Mesendoderm (in vitro differentiated cells): ENCODE measurements at places on chromosomes 3 and 15.

- no peak for DNase-seq
Observed at GRCh38 chr15:58479941-58480340, 48.1 kb downstream of the LIPC start.

DNA sequence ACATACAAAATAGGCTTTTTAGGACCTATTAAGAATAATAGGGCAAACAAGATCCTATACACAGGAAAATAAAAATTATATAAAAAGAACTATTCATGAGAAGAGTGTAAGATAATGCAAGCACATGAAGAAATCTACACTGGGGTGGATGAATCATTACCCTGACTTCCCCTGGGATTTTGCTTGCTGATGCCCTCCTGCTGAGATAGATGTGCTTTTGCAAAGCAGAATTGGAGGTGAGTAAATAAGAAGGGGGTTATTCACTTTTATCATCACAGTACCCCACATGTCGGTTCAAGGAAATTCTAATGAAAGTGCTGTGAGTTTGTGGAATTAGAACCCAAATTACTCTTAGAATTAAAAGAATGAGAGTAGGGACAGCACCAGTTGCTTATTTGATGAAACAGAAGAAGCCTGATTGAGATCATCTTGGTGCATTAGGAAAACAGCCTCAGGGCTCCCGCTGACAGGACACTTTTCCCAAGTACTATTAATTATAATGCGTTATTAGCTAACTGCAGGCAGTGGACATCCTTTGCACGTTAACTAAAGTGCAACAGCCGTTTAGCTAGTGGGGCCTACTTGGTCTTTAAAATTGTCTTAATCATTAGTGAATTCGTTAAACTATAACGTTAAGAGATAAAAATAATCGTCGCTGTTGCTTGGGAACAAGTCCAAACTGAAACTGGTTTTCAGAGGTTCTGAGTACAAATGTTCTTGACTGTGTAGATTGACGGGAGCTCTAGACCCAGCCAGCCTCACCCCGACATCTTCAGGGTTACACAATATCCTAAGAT is 48.4 kb downstream of the SLC2A2 start:
- DNase-seq, result no peak

- DNase-seq, result no peak
Observed at GRCh38 chr3:111278959-111279358, 207.3 kb downstream of the NECTIN3 start.

GRCh38 chr3:46112296-46112695 is 85.0 kb upstream of the XCR1 start:
- no peak for DNase-seq

GRCh38 chr15:101440846-101441590 is 48.5 kb downstream of the PCSK6 start:
- DNase-seq, result no peak

DNA sequence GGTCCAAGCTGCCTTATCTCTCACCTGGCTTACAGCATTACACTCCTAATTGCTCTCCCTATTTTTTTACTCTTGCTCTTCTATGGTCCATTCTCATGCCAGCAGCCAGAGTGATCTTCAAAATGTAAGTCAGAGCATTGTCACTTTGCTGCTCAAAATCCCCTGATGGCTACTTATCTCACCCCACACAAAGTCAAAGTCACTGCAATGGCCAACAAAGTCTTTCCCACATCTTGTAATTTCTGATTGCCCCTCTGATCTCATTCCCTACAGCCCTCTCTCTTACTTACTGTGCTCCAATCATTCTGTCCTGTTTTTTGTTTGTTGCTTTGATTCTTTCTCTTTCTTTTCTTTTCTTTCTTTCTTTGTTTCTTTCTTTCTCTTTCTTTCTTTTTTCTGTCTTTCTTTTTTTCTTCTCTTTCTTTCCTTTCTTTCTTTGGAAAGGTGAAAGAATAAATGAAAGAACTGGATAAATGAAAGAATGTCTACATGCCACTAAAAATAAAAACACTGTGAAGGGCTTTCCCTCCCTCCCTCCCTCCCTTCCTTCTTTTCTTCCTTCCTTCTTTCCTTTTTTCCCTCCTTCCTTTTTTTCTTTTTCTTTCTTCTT is 34.9 kb upstream of the TIPARP start:
- no peak for DNase-seq

GRCh38 chr3:49900491-49901153 is 3.1 kb downstream of the MST1R start:
- no peak for DNase-seq

DNA sequence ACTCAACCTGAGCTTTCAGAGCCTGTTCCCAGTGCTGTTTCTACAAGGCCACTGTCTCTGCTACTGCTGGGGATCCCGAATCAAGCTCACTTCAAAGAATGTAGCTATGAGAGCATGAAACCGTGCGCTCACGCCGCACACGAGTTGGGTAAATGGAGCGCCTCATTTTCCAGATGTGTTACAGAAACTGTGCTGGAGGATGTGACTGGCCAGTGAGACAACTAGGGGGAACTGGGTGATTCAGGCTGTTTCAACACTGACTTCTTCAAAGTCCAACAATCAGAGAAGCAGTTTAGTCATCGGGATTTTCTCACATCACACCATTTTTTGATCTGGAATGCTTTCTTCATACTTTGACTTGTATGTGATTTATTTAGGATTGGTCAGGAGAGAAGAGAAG is 3.5 kb downstream of the ZNF710 start:
- no peak for DNase-seq

DNA sequence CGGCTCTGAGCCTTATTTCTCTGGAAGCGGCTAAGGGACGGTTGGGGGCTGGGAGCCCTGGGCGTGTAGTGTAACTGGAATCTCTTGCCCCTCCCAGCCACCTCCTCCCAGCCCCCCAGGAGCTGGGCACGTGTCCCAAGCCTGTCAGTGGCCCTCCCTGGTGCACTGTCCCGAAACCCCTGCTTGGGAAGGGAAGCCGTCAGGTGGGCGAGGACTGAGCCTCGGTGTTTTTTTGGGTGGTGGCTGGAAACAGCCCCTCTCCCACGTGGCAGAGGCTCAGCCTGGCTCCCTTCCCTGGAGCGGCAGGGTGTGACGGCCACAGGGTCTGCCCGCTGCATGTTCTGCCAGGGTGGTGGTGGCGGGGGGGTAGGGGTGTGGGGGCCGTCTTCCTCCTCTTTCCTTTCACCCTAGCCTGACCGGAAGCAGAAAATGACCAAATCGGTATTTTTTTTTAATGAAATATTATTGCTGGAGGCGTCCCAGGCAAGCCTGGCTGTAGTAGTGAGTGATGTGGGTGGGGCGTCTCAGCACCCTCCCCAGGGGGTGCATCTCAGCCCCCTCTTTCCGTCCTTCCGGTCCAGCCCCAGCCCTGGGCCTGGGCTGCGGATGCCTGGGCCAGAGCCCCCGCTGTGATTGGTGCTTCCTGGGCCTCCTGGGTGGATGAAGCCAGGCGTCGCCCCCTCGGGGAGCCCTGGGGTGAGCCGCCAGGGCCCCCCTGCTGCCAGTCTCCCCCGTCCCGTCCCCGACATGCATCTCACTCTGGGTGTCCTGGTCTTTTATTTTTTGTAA is 58.8 kb upstream of the GOLGA8A start:
- no peak for DNase-seq

DNA sequence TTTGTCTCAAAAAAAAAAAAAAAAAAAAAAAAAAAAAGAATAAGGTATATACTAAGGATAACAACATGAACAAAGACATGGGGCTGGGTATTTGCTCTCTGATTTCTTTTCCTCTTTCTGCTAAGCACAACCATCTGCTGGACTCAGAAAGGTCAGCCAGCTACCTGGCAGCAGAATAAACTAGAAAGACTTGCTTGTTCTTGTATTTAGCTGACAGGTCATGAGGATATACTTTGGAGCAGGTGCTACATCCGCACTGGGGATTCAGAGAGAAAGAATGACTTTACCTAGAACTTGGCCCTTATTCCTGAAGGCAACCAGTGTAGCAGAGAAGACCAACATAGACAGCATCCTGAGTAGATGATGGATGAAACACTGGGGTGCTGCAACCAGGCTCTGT is 550.5 kb downstream of the NTRK3 start:
- no peak for DNase-seq

DNA sequence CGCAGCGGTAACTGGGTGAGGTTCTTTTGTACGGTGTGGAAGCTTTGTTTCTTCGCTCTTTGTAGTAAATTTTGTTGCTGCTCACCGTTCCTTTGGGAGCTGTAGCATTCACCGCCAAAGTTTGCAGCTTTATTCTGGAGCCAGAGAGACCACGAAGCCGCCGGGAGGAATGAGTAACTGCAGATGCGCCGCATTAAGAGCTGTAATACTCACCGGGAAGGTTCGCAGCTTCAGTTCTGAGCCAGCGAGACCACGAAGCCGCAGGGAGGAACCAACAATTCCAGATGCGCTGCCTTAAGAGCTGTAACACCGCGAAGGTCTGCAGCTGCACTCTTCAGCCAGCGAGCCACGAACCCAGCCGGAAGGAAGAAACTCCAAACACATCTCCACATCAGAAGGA is 56.0 kb upstream of the DYNC1LI1 start:
- no peak for DNase-seq

DNA sequence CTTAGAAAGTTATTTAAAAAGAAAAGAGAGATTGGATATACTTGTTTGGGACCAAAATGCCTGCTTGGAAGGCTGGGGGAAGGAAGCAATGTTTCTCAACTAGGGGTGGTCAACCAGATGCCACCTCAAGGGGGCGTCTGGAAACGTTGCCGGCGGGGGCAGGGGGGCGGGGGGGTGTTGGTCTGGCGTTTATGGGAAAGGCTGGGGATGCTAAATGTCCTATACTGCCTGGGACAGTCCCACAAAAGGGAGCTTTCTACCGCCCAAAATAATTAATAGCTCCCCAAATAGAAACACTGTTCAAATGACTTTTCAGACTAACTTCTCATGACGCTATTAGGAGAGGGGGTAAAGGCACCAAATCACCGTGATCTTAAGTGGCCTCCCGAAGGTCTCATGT is 2.2 kb downstream of the POLG start:
- DNase-seq, result peak; percentile 49

GRCh38 chr3:2771193-2771592 is 339.0 kb downstream of the IL5RA start:
- DNase-seq, result no peak

- DNase-seq, result peak; percentile 83
Observed at GRCh38 chr3:192063570-192063969, 602.6 kb downstream of the PYDC2 start.

DNA sequence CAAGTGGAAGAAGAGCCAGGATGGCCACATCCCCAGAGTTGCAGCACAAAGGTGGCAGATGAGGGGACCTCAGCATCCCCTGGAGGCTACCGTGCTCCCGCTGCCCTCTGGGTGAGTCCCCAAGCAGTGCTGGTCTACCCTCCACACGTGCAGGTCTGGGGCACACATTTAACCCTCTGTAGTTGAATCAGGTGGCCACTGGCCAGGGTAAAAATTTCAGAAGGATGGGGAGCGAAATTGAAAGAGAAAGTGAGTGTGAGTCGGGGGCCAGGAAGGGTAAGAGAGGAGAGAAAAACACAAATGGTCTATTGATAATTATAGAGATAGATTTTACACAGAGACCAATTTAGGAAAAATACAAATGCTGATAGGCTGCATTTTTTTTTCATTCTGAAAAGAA is 139.5 kb upstream of the EIF1B start:
- no peak for DNase-seq

- no peak for DNase-seq
Observed at GRCh38 chr3:9211155-9211950, 38.1 kb downstream of the SRGAP3 start.

DNA sequence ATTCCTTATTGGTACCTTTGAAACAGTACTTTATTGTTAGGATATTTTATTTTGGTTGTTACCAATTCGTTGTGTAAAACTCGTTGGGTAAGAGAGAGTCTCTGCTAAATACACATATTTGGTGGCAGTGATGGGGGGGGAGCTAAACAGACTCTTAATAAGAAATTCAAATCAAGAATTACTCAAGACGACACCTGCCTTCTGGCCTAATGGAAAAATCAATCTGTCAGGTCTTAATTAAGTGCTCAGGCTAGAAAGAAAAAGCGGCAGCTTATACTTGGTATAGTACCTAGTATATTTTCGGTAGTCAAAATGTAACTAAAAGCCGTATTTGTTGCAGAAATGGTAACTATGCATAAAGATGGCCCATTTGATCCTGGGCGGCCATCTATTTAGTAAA is 18.2 kb downstream of the FOXP1 start:
- no peak for DNase-seq

- DNase-seq, result no peak
Observed at GRCh38 chr3:155978324-155978723, 107.9 kb downstream of the GMPS start.

GRCh38 chr3:143825513-143825912 is 22.8 kb downstream of the SLC9A9 start:
- no peak for DNase-seq

- DNase-seq, result no peak
Observed at GRCh38 chr3:28840976-28841376, 439.9 kb upstream of the RBMS3 start.

- DNase-seq, result peak; percentile 46
Observed at GRCh38 chr3:126103121-126104027, 19.4 kb upstream of the SLC41A3 start.

DNA sequence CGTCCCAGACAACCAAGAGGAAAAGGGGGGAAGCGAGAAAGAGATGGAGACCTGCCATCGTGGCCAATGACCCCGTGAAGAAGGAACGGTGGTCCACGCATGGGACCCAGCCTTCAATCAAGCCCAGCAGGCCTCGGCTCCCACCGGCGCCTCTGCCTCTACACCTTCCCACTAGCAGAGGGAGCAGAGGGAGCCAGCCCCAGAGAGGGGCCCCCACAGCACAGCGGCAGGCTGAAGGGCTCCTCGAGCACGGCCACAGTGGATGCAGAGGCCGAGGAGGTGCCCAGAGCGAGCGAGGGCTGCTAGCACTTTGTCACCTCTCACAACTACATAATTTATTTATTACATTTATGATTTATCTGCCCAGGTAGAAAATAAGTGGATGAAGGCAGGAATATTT is 68.4 kb upstream of the TOPAZ1 start:
- DNase-seq, result no peak

DNA sequence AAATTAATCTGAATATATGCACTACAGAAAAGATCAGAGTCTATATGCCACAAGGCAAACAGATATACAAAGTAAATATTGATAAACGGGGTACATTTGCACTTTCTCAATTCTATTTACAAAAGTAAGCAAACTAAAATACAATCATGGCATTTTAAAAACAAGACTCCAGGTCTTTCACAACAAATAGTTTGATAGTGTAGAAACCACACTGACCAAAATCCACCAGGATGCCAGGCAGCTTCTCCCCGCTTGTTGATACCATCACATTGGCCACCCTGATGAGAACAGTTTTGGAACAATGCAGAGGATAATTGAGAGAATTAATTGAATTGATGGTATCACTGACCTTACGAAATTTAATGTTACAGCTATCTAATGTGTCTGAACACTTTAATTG is 190.6 kb upstream of the TMCO5A start:
- DNase-seq, result no peak

- peak; percentile 83 for DNase-seq
Observed at GRCh38 chr3:38640661-38641452, 8.6 kb downstream of the SCN5A start.

GRCh38 chr15:32715276-32715675 is 2.5 kb upstream of the GREM1 start:
- DNase-seq, result no peak
